ENCODE measurements at places on chromosomes 12 and 14. TPM values are rescaled to one million over a fixed set of nuclear protein-coding genes. Genes with fewer than 3 reads are reported as not detected.
A peak's percentile ranks its signal among the peaks of the same experiment; 100 is the strongest.

DNA sequence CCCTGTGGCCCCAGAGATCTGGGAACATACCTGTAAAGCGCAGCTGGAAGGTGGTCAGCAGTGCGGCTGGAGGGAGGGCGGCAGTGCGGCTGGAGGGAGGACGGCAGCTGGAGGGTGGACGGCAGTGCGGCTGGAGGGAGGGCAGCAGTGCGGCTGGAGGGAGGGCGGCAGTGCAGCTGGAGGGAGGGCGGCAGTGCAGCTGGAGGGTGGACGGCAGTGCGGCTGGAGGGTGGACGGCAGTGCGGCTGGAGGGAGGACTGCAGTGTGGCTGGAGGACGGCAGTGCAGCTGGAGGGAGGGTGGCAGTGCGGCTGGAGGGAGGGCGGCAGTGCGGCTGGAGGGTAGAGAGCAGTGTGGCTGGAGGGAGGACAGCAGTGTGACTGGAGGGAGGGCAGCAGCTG lies 23.5 kb downstream of the LRCOL1 start:
- DNase-seq: no peak

DNA sequence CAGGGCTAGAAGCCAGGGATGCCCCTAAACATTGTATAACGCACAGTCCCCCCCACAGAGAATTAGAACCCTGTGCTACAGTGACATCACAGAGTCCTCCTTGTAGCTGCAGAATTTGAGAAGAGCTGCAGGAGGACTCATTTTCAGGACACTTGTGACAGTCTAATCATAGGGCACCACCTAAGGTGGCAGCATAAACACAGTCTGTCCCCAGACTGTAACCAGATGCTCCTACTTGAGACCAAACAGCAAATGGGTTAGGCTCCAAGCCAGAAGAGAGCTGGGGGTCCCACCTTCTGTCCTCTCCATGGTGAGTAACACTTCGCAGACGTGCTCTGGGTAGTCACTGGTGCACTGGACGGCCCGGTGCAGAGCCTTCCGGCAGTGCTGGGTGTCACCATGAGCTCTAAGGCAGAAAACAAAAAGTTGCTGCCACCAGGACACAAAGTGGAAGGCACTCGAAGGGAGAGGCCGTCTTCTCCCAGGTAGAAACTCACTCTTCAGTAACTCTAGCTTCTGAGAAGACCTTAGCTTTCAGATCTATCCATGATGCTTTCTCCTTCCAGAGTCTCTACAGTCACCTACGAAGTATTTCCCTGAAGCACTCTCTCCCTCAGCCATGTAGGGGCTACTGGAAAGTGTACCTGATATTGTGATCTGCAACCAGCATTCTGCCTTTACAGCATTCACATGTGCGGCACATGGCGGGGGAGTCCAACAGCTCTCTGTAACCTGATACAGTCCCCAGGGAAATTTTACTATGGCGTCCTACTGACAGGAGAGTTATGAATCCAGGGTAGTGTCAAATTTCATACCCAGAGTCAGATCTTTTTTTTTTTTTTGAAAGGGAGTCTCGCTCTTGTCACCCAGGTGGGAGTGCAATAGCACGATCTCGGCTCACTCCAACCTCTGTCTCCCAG lies 17.1 kb downstream of the FICD start:
- no peak for DNase-seq

GRCh38 chr12:104788840-104789271 lies 169.2 kb downstream of the SLC41A2 start:
- DNase-seq: no peak

DNA sequence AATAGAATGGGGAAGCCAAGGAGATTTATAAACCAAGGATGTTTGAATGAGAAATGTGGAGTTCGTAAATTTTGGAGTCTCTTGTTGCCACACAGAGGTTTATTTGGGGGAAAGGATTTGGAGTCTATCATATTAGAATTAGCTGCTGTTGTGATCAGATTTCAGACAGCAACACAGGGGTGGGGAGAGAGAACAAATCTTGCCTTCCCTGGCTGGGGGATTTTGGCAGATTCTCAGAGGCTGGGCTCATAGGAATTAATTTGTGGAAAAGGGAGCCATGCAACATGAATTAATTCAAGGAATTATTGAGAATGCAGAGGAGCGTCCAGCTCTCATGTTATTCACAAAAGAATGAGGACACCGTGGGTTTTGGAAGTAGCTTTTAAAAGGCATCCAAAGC lies 73.9 kb upstream of the PRMT8 start:
- DNase-seq: no peak

- DNase-seq: no peak
These were observed 42.4 kb upstream of the CCDC63 start for GRCh38 chr12:110804406-110804805.

GRCh38 chr14:103243764-103244737 lies 90.0 kb upstream of the EIF5 start:
- DNase-seq: no peak

GRCh38 chr12:42603246-42603990 lies 13.9 kb upstream of the PRICKLE1 start:
- no peak for DNase-seq

GRCh38 chr12:117134059-117134458 lies 34.8 kb upstream of the TESC start:
- no peak for DNase-seq

DNA sequence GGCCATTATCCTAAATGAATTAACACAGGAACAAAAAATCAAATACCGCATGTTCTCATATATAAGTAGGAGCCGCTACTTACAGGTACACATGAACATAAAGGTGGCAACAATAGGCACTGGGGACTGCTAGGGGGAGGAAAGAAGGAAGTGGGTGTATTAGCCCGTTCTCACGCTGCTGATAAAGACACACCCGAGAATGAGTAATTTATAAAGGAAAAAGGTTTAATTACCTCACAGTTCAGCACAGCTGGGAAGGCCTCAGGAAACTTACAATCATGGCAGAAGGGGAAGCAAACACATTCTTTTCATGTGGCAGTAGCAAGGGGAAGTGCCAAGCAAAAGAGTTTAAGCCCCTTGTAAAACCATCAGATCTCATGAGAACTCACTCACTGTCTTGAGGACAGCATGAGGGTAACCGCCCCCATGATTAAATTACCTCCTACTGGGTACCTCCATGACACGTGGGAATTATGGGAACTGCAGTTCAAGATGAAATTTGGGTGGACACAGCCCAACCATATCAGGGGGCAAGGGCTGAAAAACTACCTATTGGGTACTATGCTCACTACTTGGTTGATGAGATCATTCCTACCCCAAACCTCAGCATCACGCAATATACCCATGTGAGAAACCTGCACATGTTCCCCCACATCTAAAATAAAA lies 16.4 kb upstream of the MIA2 start:
- DNase-seq: no peak

DNA sequence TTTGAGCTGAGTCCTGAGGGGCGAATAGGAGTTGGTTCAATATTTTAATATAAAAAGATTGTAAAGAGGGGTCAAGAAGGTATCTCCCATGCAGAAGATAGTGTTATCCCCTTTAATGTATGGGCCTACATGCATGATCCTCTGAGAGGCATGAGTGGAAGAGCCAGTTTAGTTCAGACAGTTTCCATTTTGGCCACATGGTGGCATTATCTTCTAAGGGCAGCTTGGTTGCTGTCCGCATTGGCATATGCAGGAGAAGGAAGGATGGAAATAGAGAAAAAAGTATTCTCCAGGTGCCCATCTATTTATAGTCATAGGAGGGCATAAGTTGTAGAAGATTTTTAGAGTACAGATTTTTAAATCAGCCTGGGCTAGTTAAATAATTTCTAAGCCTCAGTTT lies 5.4 kb downstream of the SAMD4A start:
- no peak for DNase-seq

DNA sequence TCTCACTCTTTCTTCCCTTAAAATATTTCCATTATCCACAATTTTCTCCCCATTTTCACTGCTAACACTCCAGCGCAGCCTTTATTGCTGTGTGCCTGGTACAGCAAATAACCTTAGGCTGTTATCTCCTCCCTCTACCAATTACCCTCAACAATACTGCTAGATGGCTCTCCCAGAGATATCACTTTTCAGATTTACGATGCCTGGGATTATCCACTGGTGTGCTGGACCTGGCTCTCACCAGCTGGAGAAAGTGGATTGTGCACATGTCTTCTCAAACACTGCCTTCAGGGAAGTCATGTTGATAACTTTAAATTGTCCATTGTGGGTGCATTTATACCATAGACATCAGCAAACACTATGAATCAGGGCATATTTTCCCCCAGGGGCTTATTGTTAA lies 101.9 kb upstream of the ADAMTS20 start:
- DNase-seq: no peak

GRCh38 chr14:24365600-24366412 lies 2.2 kb upstream of the NFATC4 start:
- no peak for DNase-seq

DNA sequence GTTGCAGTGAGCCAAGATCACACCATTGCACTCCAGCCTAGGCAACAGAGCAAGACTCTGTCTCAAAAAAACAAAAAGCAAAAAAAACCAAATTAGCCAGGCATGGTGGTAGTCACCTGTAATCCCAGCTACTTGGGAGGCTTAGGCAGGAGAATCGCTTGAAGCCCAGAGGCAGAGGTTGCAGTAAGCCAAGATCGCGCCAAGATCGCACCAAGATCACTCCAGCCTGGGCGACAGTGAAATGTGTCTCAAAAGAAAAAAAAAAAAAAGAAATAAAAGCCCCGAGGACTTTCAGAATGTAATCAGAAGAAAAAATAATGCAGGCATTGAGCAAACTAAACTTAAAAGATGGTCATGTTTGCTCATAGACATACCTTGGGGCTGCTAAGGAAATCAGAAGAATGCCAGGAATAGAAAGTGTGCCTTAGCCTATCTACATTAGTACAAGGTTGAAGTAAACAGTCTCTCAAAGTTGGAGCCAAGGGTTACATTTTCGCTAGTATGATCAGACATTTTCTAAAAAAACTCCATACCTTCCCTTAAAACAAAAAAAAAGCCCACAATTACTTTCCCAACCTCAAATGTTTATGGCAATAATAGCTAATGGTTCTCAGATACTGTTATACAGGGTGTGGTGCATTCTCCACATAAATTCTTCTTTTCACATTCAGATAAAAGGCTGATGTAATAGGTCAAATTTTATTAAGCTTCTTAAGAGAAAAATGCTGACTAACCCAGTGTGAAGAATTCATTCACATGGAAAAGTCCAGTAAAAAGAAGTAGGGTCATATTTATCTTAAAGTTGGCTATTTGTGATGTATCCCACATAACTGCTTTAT lies 15.8 kb downstream of the DTD2 start:
- DNase-seq: peak; percentile 27

DNA sequence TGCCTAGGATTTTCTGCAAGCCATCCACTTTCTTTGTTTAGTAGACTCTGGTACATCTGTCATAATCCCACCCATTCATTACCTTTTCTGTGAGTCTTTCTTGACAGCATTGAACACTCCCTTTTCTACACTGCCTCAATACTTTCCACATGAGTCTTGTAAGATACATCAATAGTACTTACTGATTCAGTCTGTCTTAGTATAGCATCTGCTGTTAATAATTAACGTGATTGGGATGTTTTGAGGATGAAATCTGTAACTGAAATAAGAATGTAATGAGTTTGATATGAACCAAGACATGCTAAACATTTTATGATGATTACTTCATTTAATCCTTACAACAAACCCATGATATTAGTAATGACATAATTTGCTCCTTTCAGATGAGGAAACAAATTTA lies 196.2 kb upstream of the FOXG1 start:
- no peak for DNase-seq

- DNase-seq: peak; percentile 15
These were observed 19.7 kb upstream of the NGB start for GRCh38 chr14:77290705-77291104.

DNA sequence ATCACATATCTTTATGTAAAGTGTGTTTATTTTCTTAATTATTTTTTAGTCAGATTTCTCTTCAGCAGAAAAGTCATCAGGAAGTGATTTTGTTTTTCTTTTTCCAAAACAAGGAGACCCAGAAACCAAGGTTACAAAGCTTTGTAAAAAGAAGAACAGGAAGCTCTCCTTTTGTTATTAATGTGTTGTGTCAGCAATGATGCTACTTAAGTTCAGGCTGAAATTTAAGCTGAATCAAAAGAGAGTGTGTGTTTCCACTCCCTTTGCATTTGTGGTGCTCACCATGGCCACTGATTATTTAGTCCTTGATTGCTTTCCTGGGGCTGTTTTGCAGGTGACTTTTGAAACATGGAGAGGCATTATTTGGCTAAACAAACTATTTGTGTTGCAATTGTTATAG lies 155.3 kb upstream of the ATP2B1 start:
- no peak for DNase-seq

The GNPTAB gene
- total RNA-seq: 19.0 TPM

The DPPA3 gene
- total RNA-seq: not detected

The PLEKHA5 gene
- 10.8 TPM for total RNA-seq

The SPRYD4 gene
- 2.2 TPM for total RNA-seq

The LMNTD1 gene
- total RNA-seq: not detected

The PMCH gene
- total RNA-seq: not detected
